ENCODE measurements at places on chromosomes 13 and 19.

GRCh38 chr13:34884366-34884765, 57.7 kb upstream of the NBEA start:
- no peak for DNase-seq

- DNase-seq = no peak
These were observed 330.8 kb downstream of the TBC1D4 start for GRCh38 chr13:75151081-75151643.

- no peak for DNase-seq
These were observed 5.7 kb downstream of the WDR62 start for GRCh38 chr19:36060430-36060829.

DNA sequence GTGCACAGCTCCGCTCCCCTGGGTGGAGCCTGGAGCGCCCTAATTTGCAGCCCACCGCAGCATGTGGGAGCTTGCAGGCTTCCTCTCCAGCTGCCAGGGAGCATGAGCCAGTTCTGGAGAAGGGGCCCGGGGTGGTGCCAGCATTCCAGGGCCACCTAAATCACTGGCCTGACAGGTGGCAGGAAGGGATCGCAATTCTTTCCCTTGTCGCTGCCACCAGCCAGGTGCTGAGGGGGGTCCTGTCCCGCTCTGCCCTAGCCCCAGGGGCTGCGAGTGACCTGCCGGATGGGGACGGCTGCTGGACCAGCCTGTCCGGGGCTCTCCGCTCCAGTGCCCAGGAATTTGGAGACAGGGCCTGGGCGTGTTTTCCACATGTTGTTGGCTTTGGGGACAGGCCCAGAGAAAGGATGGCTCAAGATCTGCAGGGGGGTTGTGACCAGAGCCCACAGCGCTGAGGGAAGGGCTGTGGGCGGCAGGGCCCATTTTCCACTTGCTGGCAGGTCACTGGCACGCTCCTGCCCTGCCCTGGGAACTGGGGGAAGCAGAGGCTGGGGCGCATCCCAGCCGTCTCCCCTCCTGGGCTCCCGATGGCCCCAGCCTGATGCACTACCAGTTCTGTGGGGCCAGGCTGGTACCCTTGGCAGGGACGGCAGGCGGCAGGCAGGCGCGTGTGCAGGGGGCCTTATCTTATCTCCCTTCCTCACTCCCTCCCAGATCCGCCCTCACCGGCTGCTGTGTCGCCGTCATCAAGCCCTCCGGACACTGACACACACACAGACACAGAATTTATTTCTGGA, 9.5 kb downstream of the NDUFA11 start:
- no peak for DNase-seq

GRCh38 chr19:46256855-46257254, 27.3 kb downstream of the IGFL1 start:
- no peak for DNase-seq

- no peak for DNase-seq
These were observed 71.8 kb downstream of the GADD45B start for GRCh38 chr19:2547721-2548120.

DNA sequence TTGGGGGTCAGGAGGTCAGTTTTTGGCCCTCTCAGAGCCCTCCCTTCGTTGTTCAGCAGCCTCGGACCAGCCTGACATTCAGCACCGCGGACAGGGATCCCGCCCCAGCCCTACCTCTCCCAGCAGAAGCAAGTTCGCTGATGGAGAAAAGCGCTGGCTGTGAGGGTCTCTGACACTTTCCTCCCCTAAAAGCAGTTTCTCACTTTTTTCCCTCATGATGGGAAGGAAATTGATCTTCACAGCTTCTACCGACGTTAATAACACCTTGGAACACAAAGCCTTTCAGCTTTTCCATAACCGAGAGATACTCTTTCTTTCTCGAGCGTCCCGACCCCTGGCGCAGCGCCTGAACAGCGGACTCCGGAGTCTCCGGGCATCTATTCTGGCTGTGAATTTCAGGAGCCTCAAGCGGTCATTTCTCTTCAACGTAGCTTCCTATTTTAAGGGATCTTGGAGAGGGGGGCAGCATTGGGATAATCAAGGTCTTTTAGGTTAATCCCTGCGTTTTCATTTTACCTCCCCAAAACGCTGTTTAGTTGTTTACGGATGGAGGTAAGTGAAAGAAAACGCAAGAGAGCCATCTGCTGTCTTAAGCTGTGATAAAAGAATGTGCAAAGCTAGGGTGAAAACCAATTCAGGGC, 467.2 kb downstream of the ITGBL1 start:
- DNase-seq = no peak

- no peak for DNase-seq
These were observed 17.8 kb downstream of the ALOX5AP start for GRCh38 chr13:30753030-30753616.

DNA sequence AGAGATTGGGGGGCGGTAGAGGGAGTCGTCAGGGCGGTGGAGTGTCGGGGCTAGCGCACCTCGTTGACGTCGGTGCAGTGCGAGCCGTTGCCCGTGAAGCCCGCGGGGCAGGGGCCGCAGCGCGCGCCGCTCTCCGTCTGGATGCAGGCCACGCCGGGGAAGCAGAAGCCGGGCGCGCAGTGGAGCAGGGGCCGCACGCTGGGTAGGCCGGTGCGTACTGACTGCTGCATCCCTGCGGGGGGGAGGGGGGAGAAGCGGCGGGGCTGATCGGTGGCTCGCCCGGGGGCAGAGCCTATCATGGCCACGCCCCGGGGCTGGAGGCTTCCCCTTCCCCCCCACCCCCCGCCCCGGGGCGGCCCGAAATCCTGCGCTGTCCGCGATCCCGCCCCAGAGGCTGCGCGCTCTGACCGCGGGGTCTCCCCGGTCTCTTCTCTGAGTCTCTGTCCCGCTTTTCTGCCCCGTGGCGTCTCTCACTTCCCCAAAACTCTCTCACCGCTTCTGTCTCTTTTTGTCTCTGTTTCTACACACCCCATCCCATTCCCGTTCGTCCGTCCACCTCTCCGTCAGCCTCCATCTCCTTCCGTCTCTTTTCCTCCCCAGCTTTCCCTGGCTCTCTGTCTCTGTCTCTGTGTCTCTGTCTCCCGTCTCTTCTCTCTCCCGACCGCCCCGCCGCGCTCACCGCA, 1.1 kb downstream of the COMP start:
- DNase-seq = peak; percentile 6

DNA sequence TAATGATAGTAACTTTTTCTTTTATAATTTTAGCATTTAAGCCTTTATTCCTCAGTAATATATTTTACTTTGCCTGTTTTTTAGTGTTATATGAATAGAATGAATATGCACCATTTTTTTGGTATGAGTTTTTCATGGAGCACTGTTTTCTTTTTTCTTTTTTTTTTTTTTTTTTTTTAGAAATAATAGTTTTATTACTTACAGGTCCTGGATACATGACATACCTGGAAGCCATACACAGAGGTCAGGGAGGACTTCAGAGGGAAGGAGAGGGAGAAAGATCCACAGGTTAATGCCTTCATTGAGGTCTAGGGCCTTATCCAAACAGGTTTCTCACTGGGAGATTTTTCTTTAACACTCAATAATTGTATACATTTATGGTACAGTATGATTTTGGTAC, 26.4 kb downstream of the KCTD4 start:
- DNase-seq = no peak

- DNase-seq = no peak
These were observed 3.7 kb upstream of the LYPD3 start for GRCh38 chr19:43469160-43469480.

- DNase-seq = peak; percentile 47
These were observed at the start of gene SSBP4 for GRCh38 chr19:18419195-18419698. SSBP4 (plus strand) TSS chr19:18419398; CDS start chr19:18419649, 251 bp downstream.

DNA sequence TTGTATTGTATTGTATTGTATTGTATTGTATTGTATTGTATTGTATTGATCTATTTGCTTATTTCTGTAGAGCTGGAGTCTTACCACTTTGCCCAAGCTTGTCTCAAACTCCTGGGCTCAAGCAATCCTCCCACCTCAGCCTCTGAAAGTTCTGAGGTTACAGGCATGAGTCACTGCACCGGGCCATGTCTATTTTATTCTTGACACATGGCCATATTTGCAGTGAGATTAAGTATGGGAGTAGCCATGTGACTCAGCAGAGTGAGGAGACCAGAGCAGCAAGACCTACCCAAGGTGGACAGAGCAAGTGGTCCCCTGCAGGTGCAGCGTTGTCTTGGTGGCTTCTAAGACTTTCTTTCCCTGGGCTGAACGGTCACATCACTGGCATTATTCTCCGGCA, 49.1 kb upstream of the UBAC2 start:
- no peak for DNase-seq

DNA sequence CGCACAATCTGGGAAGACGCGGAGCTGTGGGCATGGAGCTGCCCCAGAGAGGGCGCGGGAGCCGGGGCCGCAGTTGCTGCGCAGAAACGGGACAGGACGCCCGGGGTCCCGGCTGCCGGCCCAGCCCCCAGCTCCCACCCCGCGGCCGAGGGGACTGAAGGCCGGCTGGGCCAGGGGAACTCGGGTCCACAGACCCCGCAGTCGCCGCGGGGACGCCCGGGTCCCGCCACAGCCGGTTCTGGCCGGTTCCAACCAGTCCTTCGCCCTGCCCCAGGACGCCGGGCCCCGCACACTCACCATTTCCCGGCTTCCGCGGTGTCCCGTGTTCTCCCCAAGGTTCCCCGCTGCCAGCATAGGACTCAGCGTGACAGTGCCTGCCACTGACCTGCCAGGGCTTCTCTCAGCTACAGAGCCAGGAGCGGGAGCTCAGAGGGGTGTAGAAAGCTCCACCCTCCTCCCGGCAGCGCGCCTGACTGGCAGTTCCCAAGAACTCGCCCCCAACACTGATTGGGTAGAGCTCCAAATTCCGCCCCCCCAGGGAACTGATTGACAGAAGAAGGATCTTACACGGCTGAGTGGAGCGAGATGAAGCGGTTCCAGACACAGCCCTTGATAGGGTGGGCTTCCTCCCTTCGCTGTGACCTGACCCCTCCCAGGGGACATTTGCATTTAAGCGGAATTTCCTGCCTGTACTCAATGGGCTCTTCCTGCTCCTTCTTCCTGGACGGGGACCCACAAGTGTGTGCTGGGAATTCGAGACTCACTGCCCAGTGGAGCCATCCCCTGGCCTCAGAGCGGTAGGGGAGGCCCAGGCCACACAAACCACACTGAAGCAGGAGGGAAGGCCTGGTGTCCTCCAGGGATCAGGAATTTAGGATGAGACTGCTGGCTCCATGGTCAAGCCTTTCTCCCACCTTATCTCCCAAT, at the start of gene ZNF442:
Gene ZNF442 (minus strand): TSS at position 448 of the 927 bp plus-strand sequence. CDS start 2,052 bp downstream, outside the sequence.
- peak; percentile 83 for DNase-seq

GRCh38 chr13:47455626-47456025, 545.4 kb downstream of the SUCLA2 start:
- DNase-seq = no peak

DNA sequence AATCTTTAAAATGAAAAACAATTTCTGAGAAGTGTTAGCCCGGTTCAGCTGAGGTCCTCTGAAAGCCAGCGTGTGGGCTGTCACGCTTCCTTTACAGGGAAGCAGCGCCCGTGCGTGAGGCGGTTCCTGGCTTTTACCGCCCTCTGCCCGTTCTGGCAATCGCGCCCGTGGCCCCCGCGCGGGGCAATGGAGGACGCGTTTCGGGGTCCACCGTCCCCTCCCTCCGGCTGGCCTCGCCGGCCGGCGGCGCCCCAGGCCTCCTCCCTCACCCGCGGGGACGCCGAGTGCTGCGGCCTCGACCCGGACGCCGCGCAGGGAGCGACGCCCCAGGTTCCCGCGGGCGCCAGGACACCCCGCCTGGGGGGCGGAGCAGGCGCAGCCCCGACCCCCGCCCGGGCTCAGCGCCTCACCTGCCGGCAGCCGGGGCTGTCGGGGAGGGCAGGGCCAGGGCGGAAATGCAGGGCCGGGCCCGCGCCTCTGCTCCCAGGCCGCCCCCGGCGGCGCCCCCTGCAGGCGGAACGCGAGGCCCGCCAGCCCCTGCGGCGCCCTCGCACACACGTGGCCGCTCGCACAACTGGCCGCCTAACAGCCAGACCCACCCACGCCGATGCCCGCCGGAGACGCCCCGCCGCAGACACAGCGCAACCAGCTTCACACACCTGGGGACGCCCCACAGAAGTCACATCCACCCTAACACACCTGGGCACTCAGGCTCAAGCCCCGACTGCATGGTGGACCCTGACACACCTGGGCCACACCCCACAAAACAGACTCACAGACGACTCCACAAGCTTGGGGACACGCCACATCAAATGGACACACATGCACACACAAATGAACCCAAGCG, at the start of gene GGACT:
Gene GGACT (minus strand): TSS at position 459 of the 847 bp plus-strand sequence. CDS start 56,198 bp downstream, outside the sequence.
- DNase-seq = peak; percentile 75

GRCh38 chr13:113625965-113626721, 31.9 kb downstream of the ATP4B start:
- DNase-seq = no peak

- DNase-seq = no peak
These were observed 171.8 kb downstream of the STK24 start for GRCh38 chr13:98405107-98405571.

DNA sequence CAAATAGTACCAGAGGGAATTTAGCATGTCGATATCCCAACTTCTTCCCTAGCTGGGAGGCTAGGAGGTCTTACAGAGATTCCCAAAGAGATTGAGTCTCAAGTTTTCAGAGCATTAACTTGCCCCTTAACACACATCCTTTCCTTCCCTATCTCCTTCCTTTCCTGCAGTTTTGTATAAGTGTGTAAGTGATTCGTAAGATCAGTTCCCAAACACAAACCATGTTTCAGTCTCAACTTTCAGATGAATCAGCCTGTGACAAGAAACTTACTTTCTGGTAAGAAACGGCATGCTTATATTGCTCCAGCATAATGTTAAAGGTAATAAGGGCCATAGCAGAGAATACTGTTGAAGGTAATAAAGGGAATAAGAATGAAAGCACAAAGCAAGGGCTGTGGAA, 472.2 kb downstream of the LIG4 start:
- DNase-seq = no peak

GRCh38 chr13:31385540-31385939, 185.8 kb downstream of the B3GLCT start:
- DNase-seq = no peak

GRCh38 chr13:28573595-28574373, 78.9 kb upstream of the FLT1 start:
- no peak for DNase-seq

DNA sequence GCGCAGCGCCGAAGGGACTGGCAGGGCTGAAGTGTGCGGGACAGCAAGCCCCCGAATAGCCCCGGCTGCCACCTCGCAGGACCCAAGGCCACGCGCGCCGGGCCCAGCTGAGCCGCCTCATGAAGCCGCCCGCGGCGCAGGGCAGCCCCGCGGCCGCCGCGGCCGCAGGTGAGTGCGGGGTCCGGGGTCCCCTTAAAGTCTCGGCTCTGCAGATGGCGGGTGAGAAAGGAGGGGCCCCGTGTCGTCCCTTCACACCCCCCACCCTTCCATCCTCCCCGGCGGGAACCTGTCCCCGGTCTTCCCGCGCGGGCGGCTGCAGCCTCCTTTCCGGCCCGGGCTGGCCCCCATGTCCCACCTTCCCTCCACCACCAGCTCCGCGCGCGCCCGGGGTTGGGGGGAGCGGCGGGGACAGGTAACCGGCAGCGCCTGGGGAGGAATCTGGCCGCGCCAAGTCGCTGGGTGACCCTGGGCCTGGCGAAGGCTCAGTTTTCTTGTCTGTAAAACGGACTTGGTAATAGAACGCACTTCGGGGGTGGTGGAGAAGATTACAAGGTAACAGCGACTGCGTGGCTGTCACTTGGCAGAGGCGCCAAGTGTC, 338 bp downstream of the RGCC start:
- DNase-seq = no peak
